ENCODE measurements at places on chromosomes 2 and 18.

DNA sequence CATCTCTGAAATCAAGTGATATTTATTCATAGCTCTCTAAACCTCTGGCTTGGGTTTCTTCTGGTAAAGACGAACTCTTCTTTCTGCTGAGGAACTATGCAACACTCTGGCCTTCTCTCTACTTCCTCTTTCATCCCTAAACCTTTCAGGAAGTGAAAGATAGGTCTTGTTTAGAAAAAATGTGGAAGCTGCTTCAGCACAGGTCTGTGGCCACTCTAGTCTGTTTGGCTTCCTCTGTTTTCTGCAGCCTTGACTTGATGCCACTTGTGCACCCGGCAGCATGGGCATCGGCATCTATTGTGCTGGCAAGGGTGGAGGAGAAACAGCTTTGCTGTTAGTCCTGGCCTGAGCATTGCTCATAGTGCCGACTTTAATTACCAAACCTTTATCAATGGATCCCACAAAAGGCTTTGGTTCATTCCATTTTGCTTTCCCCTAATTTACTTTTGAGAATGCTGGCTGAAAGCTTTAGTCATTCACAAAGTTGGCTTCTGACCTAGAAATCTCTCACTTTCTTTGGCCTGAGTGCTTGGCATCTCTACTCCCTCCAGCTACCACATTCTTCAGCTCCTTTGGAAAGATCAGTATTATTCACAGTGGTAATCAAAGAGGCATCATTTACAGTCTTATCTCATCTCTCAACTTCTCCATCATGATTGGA, 32.0 kb upstream of the GPR39 start:
- DNase-seq: no peak

GRCh38 chr2:157971702-157972101, 95.6 kb upstream of the ACVR1 start:
- no peak for DNase-seq

GRCh38 chr2:176126929-176127773, 2.4 kb upstream of the HOXD8 start:
- peak; percentile 59 for DNase-seq

GRCh38 chr2:224885291-224885690, 157.0 kb downstream of the DOCK10 start:
- DNase-seq: no peak

- no peak for DNase-seq
Measured at GRCh38 chr2:82819951-82820350, 1639.1 kb downstream of the SUCLG1 start.

- no peak for DNase-seq
Measured at GRCh38 chr18:58505181-58505580, 123.7 kb downstream of the ALPK2 start.

- no peak for DNase-seq
Measured at GRCh38 chr2:58866040-58866439, 624.9 kb upstream of the FANCL start.

DNA sequence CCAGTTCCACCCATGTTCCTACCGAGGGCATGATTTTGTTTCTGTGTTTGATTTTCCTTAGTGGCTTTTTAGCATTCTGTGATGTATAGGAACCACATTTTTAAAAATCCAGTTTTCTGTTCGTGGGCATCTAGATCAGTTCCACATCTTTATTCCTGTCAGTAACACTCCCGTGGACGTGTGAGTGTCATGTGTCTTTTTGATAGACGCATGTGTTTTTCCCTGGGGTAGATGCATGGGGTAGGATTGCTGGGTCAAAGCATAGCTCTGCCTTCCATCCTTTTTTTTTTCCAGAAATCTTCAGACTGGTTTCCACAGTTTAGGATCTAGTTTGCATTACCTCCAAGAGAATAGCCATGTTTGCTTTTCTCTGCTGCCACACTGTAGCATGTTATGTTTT, 38.7 kb downstream of the CCDC74A start:
- no peak for DNase-seq

GRCh38 chr2:127579231-127579630, 43.7 kb downstream of the MYO7B start:
- no peak for DNase-seq

GRCh38 chr2:133576714-133577113, 8.5 kb upstream of the NCKAP5 start:
- DNase-seq: no peak

- no peak for DNase-seq
Measured at GRCh38 chr2:33064349-33064801, 117.6 kb downstream of the LTBP1 start.

DNA sequence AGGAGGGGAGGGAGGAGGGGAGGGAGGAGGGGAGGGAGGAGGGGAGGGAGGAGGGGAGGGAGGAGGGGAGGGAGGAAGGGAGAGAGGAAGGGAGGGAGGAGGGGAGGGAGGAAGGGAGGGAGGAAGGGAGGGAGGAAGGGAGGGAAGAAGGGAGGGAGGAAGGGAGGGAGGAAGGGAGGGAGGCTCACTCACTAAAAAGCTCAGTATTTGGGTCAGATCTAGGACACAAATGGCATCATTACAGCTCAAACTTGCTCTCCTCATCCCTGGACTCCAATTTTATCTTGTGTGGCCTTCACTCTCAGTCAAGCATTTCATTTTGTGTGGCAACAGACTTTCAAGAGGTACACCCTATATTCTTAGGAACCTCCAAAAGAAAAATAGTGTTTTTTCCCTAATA, 435.4 kb downstream of the IRS1 start:
- DNase-seq: no peak

DNA sequence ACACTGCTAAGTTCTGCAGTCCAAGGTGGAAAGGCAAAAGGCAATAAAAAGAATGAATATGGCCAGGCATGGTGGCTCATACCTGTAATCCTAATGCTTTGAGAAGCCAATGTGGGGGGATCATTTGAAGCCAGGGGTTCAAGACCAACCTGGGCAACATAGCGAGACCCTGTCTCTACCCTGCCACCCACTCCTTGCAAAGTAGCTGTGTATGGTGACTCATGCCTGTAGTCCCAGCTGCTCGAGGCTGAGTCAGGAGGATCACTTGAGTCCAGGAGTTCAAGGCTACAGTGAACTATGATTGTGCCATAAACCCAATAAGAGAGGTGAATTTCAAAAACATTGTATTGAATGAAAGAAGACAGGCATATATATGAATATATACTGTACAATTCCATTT, 2.4 kb downstream of the MYL12B start:
- no peak for DNase-seq

- no peak for DNase-seq
Measured at GRCh38 chr2:128986026-128986715, 667.5 kb upstream of the HS6ST1 start.

DNA sequence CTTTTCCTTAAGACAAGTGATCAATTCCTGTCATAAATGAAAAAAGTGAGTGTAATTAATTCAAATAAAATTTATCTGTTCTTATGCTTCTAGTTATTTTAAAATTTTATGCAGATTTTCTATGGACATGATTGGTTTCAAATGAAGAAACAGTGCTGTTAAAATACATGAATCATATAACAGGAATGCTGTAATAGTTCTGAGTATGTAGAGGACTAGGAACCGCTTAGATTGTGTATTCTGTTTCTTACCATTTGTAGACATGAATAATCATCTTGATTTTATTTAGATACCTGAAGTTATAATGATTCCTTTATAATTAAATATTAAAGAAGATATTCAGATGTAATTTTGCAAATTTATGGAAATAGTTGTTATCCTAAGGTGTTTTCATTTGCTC, 3.5 kb downstream of the ACTR2 start:
- no peak for DNase-seq

DNA sequence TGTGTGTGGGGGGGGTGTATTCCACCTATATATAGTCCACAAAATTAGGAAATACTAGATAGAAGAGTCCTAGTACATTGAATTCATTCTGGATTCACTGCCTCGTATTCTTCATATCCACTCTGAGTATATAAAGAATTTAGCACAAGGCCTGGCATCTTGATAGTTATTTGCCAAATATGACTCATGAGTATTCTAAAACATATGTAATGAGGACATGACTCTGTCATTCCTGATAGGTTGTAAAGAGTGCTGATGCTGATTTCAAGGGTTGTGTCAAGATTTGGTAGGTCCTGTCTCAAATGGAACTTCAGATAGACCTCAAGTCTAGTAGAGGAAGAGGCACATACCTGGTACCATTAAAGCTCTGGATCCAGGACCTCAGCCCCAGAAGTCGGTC, 173.4 kb upstream of the BOD1L2 start:
- DNase-seq: no peak

GRCh38 chr2:223619486-223620129, 17.4 kb upstream of the SCG2 start:
- DNase-seq: no peak

DNA sequence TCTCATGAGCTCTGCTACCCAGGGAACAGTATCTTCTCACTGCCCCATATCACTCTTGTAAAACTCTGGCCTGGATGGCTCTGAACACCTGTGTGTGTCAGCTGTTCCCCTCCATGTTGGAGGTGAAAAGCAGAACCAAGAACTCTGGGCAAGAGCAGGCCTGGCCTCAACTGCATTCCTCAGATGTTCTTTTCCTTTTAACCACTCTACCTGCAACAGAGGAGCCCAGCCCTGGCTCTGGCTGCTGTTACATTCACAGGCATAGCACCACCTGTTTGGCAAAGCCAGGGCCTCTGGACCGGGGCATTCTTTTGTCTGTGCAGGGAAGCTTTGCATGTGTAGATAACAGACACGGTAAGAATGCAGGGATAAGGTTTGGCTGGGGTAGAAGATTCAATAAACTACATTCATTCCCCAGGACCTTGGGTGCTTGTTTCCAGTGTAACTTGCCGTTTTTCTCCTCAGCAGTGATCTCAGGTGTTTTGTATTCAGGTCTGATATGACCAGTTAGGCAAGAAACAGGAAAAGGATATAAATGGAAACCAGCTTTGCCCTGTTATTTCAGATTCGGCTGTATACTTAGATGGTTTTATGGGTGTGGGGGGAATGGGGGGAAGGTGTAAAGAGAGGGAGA, 95.1 kb downstream of the SPTBN1 start:
- no peak for DNase-seq

DNA sequence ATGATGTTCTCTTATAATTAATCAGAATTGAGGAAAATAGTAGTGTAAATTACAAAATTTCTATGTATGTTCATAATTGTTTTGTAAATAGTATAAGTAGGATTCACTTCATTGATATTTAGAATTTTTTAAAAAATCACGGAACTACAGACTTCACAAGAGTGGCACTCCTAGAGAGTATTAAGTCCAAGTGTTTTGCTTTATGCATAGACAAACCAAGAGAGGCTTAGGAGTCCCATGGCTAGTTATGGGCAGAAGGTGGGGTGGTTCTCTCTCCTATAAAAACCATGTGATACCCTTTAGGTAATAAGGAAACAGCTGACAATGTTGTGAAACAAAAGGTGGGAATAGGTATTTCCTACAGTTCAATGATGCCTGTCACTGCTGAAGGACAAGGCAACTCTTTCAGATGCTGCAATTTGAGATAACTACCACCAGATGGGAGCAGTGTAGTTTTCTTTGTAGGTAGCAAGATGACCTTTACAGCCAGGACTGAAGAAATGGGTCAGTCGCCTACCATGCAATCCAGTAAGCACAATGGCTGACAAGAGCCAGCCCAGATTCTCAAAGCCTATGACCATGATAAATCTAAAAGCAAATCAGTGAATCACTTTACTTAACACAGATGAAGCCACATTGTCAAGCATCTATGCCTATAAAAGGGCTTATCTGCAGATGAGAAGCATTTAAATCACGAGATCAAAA, 83.9 kb downstream of the AAK1 start:
- DNase-seq: no peak

GRCh38 chr18:59273759-59274532, 692 bp upstream of the RAX start:
- no peak for DNase-seq

DNA sequence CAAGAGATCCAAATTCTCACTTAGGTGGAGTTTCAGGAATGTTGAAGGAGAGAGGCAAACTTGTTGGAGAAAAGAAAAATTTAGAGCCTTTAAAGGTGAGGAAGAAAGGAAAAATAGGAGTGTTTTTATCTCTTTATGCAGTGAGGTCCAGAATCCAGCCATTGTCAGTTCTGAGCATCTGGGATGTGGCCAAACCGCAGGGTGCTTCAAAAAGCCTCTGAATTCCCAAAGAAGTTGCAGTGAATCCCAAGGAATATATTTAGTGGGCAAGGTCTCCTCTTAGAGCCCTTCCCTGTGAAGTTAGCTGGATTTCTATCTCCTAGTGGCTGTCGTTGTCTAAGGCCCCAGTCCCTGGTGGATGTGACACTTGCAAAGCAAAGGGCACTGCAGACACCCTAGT, 51.2 kb downstream of the MTCL1 start:
- DNase-seq: no peak

- DNase-seq: no peak
Measured at GRCh38 chr2:237134321-237135230, 48.9 kb downstream of the COPS8 start.

DNA sequence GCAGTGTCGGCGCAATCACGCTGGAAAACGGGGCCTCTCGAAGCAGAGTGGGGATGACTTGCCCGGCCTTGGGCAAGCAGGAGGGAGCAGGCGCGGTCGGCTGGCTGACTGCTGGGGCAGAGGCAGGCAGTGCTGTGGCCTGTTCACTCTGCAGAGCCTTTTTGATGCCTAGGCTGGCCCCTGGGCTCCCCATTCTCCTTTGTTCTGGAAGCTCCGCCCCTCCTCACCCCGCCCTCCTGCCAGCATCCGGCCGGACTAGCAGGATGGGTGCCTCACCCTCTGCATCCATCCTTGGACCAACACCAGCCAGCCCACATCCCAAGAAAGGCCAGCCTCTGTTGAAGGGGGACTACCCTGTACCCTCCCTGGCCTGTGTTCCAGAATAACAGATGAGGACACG, at the start of gene ASPRV1:
TSS of gene ASPRV1 (minus strand) at position 136 of the 400 bp plus-strand sequence. CDS start 195 bp downstream, outside the sequence.
- no peak for DNase-seq

- no peak for DNase-seq
Measured at GRCh38 chr2:23707096-23707495, 219.8 kb downstream of the ATAD2B start.

DNA sequence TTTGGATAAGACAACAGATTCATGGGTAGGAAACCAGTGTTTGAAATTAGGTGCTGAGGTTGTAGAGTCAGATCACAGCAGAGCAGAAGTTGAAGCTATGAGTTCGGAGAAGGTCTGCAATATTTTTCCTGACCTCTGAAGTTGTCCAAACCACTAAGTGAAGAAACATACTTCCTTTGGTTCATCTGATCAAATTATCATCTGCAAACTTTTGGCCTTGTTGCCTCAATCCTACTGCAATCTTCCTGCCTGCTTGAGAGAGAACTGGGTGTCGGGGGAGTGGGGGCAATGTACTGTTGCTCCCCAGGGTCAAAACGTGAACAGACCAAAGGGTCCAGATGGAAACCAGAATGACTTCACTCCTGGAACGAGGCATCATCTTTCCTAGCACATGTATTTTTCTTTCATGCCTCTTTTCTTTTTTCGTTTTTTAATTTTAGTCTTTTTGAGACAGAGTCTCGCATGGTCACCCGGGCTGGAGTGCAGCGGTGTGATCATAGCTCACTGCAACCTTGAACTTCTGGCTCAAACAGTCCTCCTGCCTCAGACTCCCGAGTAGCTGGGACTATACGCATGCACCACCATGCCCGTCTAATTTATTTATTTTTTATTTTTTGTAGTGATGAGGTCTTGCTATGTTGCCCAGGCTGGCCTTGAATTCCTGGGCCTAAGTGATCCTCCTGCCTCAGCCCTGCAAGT, 42.7 kb downstream of the RAB31 start:
- no peak for DNase-seq

- no peak for DNase-seq
Measured at GRCh38 chr2:6580982-6581381, 284.7 kb downstream of the CMPK2 start.

GRCh38 chr18:31819106-31819924, 58.6 kb upstream of the SLC25A52 start:
- no peak for DNase-seq
